Sigmoid colon (tissue), 7 donors: ENCODE measurements at places on chromosomes 1 and 21. TPM values are rescaled to one million over a fixed set of nuclear protein-coding genes. Genes with fewer than 3 reads are reported as not detected.

- H3K4me3 ChIP-seq, result no peak overlapping the region
- no peaks in the 10 kb centered on the region for H3K27me3 ChIP-seq
- no peaks in the 10 kb centered on the region for H3K36me3 ChIP-seq
- H3K4me1 ChIP-seq, result no peaks in the 10 kb centered on the region
Observed at GRCh38 chr1:163203561-163203960, 845 bp upstream of the RGS5 start.

OR10J1 gene
- not detected for total RNA-seq

GRCh38 chr1:240114222-240114621 is 22.5 kb downstream of the FMN2 start:
- no peak overlapping the region for H3K27ac ChIP-seq
- no peaks in the 10 kb centered on the region for H3K36me3 ChIP-seq
- no peak for DNase-seq
- no peaks in the 10 kb centered on the region for H3K4me1 ChIP-seq
- no peaks in the 10 kb centered on the region for H3K27me3 ChIP-seq
- H3K4me3 ChIP-seq, result no peak overlapping the region

DNA sequence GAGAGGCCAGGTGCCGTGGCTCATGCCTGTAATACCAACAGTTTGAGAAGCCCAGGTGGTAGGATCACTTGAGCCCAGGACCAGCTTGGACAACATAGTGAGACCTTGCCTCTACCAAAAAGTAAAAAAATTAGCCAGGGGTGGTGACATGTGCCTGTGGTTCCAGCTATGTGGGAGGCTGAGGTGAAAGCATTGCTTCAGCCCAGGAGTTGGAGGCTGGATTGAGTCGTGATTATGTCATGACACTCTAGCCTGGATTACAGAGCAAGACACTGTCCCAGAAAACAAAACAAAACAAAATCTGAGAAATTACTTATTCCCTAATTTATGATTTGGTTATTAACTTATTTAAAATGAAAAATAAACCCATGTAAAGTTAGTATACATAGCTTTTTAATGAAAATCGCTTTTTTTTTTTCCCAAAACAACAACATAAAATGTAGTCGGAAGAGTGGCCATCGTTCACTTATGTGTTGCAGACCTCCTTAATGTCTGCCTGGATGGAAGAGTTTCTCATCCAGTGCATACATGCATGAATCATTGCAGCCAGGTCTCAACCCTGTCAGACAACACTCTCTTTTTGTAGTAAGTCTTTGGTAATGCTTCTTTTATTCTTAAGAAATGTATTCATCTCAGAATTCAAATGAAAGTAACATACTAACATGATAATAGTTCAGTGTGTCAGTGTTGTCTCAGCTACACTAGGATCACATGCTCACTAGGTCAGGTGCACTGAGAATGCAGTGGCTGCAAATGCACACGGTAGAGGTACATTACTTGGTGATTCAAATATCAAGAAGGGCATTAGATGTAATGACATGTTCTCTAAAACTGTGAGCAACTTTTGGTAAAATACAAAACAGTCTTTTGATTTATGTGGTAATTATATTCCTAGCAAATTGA is 28.0 kb downstream of the ITSN1 start:
- DNase-seq, result no peak
- no peak overlapping the region for H3K4me3 ChIP-seq
- no peaks in the 10 kb centered on the region for H3K27me3 ChIP-seq
- peaks cover 14% of the 10 kb centered on the region for H3K4me1 ChIP-seq
- H3K27ac ChIP-seq, result no peak overlapping the region

GRCh38 chr1:19087737-19088594 is 122.1 kb downstream of the UBR4 start:
- no peaks in the 10 kb centered on the region for H3K4me1 ChIP-seq
- no peak overlapping the region for H3K4me3 ChIP-seq
- peaks cover 90% of the 10 kb centered on the region for H3K36me3 ChIP-seq
- DNase-seq, result no peak
- no peaks in the 10 kb centered on the region for H3K27me3 ChIP-seq
- peak overlapping the region; percentile 23 for H3K27ac ChIP-seq

- no peak for DNase-seq
- H3K27ac ChIP-seq, result no peak overlapping the region
- H3K4me3 ChIP-seq, result no peak overlapping the region
- H3K4me1 ChIP-seq, result no peaks in the 10 kb centered on the region
- no peaks in the 10 kb centered on the region for H3K36me3 ChIP-seq
- peaks cover 7% of the 10 kb centered on the region for H3K27me3 ChIP-seq
Observed at GRCh38 chr21:44724926-44725325, 13.6 kb upstream of the TSPEAR start.

OLIG1 gene
- not detected for total RNA-seq

DNA sequence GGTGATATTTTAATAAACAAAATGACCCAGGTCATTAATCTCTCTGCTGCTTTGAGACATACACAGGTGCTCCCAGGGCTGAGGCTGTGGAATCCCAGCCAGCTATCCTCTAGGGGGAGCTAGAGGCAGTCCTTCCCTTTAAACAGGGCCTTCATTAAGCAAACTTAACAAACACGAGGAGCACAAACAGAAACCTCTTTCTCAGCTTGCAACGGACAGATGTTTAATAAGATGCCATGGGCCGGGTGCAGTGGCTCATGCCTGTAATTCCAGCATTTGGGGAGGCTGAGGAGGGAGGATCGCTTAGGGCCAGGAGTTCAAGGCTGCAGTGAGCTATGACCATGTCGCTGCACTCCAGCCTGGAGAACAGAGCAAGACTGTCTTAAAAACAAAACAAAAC is 106.7 kb downstream of the HIVEP3 start:
- H3K36me3 ChIP-seq, result no peaks in the 10 kb centered on the region
- no peaks in the 10 kb centered on the region for H3K4me1 ChIP-seq
- no peak overlapping the region for H3K4me3 ChIP-seq
- H3K27ac ChIP-seq, result no peak overlapping the region
- H3K27me3 ChIP-seq, result no peaks in the 10 kb centered on the region

TPTE gene
- total RNA-seq, result not detected

LDLRAP1 gene
- 17.4 TPM for total RNA-seq

C8B gene
- not detected for total RNA-seq

DNA sequence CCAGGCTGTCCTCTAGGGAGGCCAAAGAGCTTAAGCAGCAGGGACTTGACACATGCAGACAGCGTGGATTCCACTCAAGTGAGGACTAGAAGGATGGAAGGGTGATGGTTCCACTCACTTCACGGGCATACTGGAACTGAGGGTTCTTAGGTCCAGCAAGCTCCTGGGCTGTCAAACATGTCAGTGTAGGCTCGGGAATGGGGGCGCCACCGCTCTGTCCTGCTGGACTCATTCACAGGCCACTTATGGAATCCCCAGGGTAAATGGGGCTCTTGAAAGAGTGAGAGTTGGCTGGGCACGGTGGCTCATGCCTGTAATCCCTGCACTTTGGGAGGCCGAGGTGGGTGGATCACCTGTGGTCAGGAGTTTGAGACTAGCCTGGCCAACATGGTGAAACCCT is 27.7 kb upstream of the CSF3R start:
- H3K4me3 ChIP-seq, result no peak overlapping the region
- peaks cover 8% of the 10 kb centered on the region for H3K27me3 ChIP-seq
- no peaks in the 10 kb centered on the region for H3K36me3 ChIP-seq
- no peak for DNase-seq
- no peaks in the 10 kb centered on the region for H3K4me1 ChIP-seq

DNA sequence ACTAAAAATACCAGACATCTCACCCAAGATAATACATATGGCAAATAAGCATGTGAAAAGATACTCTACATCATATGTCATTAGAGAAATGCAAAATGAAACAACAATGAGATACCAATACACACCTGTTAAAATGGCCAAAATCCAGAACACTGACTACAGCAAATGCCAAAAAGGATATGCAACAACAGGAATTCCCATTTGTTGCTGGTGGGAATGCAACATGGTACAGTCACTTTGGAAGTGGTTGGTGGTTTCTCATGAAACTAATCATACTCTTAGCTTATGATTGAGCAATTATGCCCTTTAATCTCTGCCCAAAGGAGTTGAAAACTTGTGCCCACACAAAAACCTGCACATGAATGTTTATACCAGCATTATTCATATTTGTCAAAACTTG is 6.4 kb upstream of the RGS2 start:
- H3K27me3 ChIP-seq, result no peaks in the 10 kb centered on the region
- no peaks in the 10 kb centered on the region for H3K4me1 ChIP-seq
- H3K36me3 ChIP-seq, result no peaks in the 10 kb centered on the region
- no peak overlapping the region for H3K4me3 ChIP-seq

DNA sequence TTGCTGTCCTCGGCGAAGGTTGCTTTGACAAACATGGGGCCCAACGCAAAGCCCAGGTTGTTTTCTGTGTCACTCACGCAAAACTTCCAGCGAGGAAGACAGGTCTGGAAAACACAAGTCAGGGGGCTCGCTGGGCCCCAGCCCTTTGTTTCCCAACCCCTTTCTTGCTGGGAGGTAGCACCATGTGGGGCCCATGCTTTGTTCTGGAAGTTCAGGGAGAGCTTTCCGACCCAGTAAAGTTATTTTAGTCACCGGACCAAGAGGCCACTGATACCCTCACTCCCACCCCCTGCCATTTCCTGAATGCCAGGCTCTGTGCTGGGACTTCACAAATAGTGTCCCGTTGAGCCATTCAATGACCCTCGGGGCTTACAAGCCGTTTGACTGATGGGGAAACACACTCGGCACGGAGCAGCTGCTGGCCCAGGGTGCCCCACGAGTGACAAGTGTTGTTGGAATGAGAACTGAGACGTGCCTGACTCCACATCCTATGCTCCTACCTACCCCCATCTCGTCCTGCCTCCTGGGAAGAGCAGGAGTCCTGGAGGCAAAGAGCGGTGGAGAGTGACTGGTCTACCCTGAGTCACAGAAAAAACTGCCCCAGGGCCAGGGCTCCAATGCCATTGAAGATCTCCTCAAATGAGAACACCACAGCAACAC is 52.0 kb downstream of the ECE1 start:
- H3K27me3 ChIP-seq, result no peaks in the 10 kb centered on the region
- no peaks in the 10 kb centered on the region for H3K4me1 ChIP-seq
- no peak for DNase-seq
- H3K36me3 ChIP-seq, result peaks cover 72% of the 10 kb centered on the region
- no peak overlapping the region for H3K4me3 ChIP-seq
- no peak overlapping the region for H3K27ac ChIP-seq

CD1E gene
- total RNA-seq, result not detected

GRCh38 chr1:21909787-21910503 is 27.2 kb downstream of the HSPG2 start:
- H3K36me3 ChIP-seq, result no peaks in the 10 kb centered on the region
- H3K4me3 ChIP-seq, result no peak overlapping the region
- DNase-seq, result peak; percentile 91
- no peaks in the 10 kb centered on the region for H3K4me1 ChIP-seq

- no peak overlapping the region for H3K27ac ChIP-seq
- H3K4me3 ChIP-seq, result no peak overlapping the region
- DNase-seq, result no peak
- no peaks in the 10 kb centered on the region for H3K27me3 ChIP-seq
- peaks cover 70% of the 10 kb centered on the region for H3K36me3 ChIP-seq
- no peaks in the 10 kb centered on the region for H3K4me1 ChIP-seq
Observed at GRCh38 chr1:27760426-27760825, 12.6 kb upstream of the STX12 start.

DNA sequence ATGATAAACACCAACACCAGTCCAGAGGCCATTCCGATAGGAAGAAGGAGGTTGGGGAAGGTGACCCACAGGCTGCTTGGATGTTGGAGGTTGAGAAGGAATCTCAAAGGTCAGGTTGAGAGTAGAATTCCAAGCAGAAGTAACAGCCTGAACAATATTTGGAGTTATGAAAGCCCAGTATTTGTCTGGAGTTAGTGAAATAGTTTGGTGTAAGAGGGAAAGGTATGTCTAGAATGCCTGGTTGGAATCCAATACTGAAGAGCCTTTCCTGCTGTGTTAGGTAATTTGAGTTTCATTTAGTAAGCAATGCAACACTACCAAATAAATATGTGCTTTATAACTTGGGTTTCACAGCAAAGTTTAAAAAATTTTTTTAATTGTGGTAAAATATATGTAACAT is 70.5 kb upstream of the MCOLN3 start:
- no peak for DNase-seq
- no peak overlapping the region for H3K27ac ChIP-seq
- no peak overlapping the region for H3K4me3 ChIP-seq
- H3K36me3 ChIP-seq, result no peaks in the 10 kb centered on the region
- H3K27me3 ChIP-seq, result no peaks in the 10 kb centered on the region
- H3K4me1 ChIP-seq, result no peaks in the 10 kb centered on the region

GRCh38 chr21:18460979-18461378 is 57.4 kb upstream of the TMPRSS15 start:
- no peak overlapping the region for H3K27ac ChIP-seq
- no peaks in the 10 kb centered on the region for H3K36me3 ChIP-seq
- no peak for DNase-seq
- H3K4me1 ChIP-seq, result no peaks in the 10 kb centered on the region

DNA sequence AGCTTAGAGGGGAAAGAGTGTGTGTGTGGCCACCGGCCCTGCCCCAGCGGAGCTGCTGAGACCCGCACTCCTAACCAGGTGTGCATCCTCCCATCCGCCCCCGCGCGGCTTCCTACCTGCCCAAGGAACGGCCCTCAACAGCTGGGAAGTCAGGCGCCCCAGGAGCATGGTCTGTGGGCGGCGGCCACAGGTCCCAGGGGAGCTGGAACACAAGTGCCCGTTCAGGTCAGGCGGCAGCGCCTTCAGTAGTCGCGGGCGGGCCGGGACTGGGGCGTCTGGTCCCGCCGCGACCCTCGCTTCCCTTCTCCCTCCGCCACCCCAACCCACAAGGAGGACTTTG is 448 bp downstream of the AURKAIP1 start:
- H3K27ac ChIP-seq, result peak overlapping the region; percentile 98
- H3K27me3 ChIP-seq, result no peaks in the 10 kb centered on the region
- peak overlapping the region; percentile 100 for H3K4me3 ChIP-seq
- peak; percentile 74 for DNase-seq

HLX gene
- total RNA-seq, result 28.2 TPM

GRCh38 chr1:220726634-220727033 is 21.5 kb upstream of the MTARC2 start:
- no peaks in the 10 kb centered on the region for H3K36me3 ChIP-seq
- H3K27ac ChIP-seq, result no peak overlapping the region
- H3K4me3 ChIP-seq, result no peak overlapping the region
- no peak for DNase-seq
- H3K4me1 ChIP-seq, result no peaks in the 10 kb centered on the region
- H3K27me3 ChIP-seq, result no peaks in the 10 kb centered on the region

DNA sequence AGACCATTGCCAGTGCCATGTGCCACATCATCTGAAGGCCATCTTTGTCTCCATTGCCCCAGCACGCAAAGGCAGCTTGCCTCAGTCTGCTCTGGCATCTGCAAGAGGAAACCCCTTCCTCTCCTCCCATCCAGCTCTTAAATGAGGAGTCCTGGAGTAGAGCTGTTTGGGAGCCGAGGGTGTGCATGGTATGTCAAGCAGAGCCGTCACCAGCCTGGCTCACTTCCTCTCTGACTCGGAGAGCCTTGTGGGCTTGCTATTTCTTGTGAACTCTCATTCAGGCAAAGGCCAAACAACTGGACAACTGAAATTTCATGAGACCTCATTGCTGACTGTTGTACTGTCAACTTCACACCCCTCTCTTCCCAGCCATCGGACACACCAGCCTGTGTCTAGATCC is 143.9 kb downstream of the SIPA1L2 start:
- H3K36me3 ChIP-seq, result peaks cover 4% of the 10 kb centered on the region
- DNase-seq, result no peak
- no peaks in the 10 kb centered on the region for H3K27me3 ChIP-seq
- no peak overlapping the region for H3K4me3 ChIP-seq
- H3K27ac ChIP-seq, result peak overlapping the region; percentile 28
- H3K4me1 ChIP-seq, result peaks cover 30% of the 10 kb centered on the region

GRCh38 chr1:218365226-218365999 is 20.3 kb downstream of the TGFB2 start:
- no peaks in the 10 kb centered on the region for H3K36me3 ChIP-seq
- peak overlapping the region; percentile 56 for H3K27ac ChIP-seq
- no peak overlapping the region for H3K4me3 ChIP-seq
- peaks cover 77% of the 10 kb centered on the region for H3K4me1 ChIP-seq
